ENCODE measurements at places on chromosomes 7 and 10.

DNA sequence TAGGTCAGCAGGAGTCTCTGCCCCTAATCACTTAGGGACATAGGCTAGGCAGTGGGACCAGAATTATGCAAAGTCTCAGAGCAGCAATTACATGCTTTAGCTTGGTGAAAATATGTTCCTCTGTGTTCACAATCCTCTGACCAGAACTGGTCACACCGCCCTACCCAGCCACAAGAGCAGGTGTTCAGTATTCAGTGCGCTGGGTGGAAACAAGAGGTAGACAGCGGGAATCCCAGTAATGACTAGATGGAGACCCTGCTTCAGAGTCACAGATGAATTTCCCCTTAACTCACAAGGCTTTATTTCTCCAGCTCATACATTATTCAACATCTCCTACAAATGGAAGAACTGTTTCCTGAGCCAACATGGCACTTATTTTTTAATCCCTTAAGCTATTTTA lies 763.7 kb upstream of the POM121L12 start:
- no peak for DNase-seq

GRCh38 chr7:90896458-90896857 lies 300.3 kb downstream of the CDK14 start:
- DNase-seq, result no peak

DNA sequence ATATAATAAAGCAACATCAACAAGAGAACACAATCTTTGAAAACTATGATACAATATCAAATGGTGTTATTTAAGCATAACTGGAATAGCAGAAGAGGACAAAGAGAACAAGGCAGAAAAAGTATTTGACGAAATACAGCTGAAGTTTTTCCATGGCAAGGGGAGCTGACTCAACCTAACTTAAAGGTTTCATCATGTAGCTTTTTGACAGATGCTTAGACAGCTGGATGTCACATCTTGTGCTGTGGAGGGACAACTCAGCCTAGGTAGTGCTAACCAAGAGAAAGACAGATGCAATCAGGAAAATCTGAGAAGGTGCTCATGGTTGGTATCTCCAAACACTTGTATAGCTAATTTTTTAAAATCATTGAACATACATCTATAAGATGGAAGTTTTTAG lies 208.2 kb downstream of the TFEC start:
- no peak for DNase-seq

GRCh38 chr10:94213001-94213530 lies 149.7 kb downstream of the NOC3L start:
- DNase-seq, result no peak

DNA sequence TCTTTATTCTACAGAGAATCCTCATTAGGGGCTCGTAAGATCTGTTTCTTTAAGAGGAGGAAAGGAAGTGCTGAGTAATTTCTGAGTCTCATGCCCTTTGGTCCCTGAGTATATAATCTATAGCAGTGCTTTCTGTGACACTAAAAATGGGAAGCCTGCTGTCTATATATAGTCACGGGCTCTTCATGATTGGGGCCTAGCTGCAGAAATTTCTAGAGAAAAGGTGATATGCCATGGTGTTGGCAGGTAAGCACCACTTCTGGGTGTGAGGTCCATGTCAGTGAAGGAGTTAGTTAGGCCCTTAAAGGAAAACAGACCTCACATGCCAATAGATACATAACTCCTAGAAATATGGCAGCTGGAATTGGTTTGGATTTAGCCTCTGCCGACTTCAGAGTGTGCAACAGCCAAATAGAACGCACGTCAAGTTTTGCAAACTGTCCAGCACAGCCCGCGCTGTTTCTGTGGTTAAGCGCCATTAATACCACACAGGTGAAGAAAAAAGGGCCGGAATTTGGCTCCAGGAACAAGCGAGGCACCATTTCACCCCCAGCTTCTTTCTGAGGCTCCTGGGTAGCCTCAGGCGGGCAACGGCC lies 123.2 kb downstream of the TACC2 start:
- no peak for DNase-seq

DNA sequence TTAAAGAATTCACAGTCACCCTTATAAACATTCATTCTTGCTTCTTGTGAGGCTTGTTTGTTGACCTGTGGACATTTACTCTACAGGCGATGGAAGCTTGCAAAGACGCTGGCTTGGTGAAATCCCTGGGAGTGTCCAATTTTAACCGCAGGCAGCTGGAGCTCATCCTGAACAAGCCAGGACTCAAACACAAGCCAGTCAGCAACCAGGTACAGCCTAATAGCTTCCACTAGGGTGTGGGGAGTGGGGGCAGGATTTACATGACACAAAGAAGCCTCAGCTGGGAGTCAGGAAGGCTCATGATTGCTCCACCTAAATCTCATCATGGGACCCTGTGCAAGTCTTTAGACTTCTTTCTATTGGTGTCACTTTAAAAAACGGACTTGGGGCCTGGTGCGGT lies 29.0 kb downstream of the AKR1D1 start:
- no peak for DNase-seq

DNA sequence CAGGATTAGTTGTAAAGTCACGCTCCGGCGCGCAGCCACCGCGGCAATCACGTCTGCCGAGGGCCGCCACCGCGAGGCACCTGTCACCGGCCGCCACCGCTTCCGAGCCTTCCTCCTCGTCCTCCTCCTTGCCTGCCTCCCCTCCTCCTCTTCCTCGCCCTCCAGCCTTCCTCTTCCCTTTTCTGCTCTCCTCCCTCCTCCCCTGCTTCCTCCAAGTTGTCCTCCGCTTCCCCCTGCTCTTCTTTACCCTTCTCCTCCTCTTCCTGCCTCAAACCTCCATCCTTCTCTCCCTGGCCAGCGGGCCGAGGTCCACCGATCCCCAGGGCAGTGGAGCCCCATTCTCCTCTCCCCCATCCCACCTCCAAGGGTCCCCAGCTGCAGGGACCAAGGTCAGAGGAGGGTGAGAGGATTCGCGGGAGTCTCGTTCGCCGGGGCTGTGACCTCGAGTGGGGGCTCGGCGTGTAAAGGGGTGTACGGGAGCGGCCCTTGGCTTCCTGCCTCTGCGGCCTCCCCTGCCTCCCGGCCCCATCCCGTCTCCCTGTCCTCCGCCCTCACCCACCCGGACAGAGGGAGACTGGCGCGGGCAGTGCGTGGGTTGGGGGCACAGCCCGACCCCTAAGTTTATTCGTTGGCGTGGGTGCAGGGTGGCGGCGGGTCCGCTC lies 89.5 kb upstream of the PAX2 start:
- DNase-seq, result no peak
